ENCODE measurements at places on chromosomes 16 and 17. TPM values are rescaled to one million over a fixed set of nuclear protein-coding genes. Genes with fewer than 3 reads are reported as not detected.

DNA sequence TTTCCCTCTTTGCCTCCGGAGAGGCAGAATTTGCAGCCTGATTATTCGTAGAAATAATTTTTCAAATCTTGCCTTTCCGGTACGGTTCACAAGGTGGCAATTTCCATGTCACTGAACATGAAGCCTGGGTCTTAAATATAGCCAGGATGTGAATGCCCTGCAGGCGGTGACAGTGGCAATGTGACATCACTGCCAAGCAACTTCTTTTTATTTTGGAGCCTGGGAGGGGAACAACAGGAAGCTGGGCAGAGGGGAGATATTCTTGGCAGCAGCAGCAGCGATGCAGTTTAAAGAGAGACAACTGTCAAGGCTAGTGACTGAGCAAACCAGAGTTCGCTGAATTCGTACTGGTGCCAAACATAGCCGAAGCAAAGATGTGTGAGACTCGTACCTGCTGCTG lies 171.1 kb downstream of the SNX29 start:
- DNase-seq = no peak

DNA sequence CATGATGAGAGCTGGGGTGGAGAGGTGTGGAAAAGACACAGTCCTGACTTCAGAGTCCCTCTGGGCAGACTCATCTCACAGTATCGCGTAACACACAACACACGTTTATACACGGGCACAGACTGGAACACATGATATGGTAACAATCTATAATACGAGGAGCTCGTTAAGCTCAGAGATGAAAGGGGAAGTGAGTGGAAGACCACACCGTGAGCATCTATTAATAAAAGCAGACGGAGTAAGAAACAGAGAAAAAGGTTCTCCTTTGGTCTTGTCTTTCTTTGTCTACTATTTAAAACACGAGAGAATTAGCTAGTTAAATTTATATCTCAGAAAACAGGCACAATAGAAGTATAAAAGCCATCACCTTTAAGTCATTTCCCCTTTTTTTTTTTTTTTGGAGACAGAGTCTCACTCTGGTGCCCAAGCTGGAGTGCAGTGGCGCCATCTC lies 13.5 kb downstream of the ANKRD11 start:
- DNase-seq = no peak

DNA sequence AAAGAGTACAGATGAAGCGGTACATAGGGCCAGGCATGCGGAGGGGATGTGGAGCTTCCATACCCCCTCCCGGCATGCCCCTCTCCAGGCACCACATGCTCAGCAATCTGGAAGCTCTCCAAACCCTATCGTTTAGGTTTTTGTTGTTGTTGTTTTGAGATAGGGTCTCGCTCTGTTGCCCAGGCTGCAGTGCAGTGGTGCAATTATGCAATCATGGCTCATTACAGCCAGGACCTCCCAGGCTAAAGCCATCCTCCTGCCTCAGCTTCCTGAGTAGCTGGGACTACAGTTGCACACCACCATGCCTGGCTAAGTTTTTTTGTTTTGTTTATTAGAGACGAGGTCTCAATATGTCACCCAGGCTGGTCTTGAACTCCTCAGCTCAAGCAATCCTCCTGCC lies 50.8 kb downstream of the WWOX start:
- no peak for DNase-seq

- no peak for DNase-seq
Observed at GRCh38 chr16:58661199-58661830, 23.3 kb downstream of the SLC38A7 start.

GRCh38 chr17:74917430-74917829 lies 5.6 kb downstream of the USH1G start:
- DNase-seq = no peak

Gene FA2H
- not detected for polyA plus RNA-seq

GRCh38 chr17:81200695-81201580 lies 21.8 kb downstream of the CEP131 start:
- peak; percentile 51 for DNase-seq

Gene CD19
- polyA plus RNA-seq = 0.08 TPM

Gene NKD1
- polyA plus RNA-seq = 0.53 TPM

Gene PDIA2
- not detected for polyA plus RNA-seq

DNA sequence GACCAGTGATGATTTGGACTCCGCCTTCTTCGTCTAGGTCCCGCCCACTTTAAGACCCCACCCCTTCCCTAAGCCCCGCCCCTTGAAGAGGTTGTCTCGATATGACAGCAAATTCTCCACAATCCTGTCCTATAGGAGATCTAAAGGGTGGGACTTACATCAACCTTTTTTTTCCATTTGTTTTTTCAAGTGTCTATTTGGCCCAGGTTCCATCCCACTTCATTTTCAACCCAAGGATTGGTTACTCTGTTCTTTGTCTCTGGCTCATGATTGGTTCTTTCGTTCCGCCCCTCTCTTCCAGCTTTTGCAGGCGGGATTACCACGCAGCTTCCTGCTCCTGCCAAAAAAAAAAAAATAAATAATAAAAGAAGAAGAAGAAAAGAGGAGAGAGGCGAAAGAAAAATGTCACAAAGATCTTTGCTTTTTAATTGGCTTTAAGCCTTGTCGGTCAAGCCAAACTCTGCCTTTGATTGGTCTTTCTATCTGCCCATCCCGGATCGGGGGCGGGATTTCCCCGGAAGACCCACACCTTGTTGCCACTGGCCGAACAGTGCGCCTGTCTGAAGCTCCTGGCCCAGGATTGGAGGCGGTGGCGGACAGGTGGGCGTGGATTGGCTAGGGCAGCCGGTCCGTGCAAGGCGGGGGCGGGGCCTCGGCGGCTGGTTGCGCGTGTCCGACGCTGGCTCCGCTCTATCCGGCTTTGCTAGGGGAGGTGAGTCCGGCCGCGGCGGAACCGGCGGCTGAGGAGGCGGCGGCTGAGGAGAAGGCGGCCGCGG lies 1.2 kb upstream of the NLK start:
- DNase-seq = peak; percentile 99

DNA sequence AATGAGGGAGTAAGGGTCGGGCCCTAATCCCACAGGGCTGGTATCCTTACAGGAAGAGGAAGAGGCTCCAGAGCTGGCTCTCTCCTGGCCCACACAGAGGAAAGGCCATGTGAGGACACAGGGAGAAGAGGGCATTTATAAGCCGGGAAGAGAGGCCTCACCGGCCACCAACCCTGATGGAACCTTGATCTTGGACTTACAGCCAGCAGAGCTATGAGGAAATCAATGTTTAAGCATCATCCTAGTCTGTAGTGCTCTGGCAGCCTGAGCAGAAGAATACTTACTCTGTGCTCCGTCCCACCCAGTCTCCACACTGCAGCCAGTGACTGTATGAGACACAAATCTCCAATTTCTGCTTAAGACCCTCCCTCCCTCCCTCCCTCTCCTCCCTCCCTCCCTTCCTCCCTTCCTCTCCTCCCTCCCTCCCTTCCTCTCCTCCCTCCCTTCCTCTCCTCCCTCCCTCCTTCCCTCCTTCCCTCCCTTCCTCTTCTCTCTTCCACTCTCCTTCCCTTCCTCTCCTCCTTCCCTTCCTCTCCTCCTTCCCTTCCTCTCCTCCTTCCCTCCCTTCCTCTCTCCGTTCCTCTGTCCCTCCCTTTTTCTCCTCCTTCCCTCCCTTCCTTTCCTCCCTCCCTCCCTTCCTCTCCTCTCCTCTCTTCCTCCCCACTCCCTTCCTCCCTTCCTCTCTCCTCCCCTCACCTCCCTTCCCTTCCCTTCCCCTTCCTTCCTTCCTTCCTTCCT lies 8.9 kb upstream of the TMEM220 start:
- no peak for DNase-seq

- DNase-seq = no peak
Observed at GRCh38 chr17:79466562-79467350, 144.1 kb downstream of the RBFOX3 start.

Gene PERCC1
- not detected for polyA plus RNA-seq

GRCh38 chr17:4850246-4850645 lies 17.1 kb downstream of the MINK1 start:
- DNase-seq = no peak

DNA sequence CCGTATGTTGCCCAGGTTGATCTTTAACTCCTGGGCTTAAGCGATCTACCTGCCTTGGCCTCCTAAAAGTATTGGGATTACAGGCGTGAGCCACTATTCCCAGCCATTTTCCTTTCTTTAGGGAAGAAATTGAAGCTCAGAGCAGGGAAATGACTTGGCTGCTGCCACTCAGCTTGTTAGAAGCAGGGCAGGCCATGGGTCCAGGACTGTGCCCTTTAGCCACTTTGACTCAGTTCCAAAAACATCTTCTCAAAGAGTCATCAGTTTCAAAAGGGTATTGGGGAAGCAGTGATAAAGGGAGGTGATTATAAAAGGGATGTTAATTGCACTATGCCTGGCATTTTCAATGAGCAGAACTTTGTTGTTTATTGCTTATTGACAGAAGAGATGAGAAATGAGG lies 402.8 kb downstream of the SNX29 start:
- DNase-seq = no peak

- peak; percentile 73 for DNase-seq
Observed at GRCh38 chr16:8173111-8173644, 417.1 kb downstream of the TMEM114 start.

GRCh38 chr17:44121997-44122815 lies 1.2 kb downstream of the HDAC5 start:
- no peak for DNase-seq

DNA sequence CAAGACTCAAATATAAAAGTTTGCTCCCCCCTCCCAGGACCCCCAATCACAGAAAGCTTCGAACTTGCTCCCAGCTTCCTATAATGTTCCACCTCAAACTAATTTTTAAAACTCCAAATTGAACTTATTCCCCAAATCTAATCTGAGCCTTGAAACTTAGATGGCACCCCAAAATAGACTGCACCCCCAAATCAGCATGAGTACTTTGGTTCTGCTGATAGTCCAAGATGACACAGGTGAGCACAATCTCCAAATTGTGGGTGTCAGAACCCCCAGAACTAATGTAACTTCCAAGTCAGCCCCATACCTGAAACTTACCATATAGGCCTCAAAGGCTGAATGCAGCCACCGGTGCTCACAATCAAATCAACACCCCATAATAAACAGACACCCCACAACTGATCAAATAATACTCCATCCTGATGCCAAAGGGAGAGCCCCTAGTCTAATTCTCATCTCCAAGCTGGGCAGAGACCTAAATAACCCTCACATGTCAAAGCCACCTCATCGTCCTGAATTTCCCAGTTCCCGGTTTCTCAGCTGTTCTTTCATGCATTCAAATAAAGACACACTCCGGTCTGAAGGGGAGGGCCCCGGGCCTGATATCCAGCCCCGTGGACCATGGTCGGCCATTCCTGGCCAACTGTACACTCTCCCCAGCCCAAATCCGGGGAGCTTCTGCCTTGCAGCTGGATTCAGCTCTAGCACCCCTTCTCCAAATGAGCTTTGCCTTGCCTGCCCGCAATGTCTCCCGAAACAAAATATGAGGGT lies 1.8 kb upstream of the BCL6B start:
- DNase-seq = peak; percentile 29

- no peak for DNase-seq
Observed at GRCh38 chr17:21204935-21205334, 9.0 kb downstream of the TMEM11 start.

GRCh38 chr16:74601126-74601871 lies 5.6 kb downstream of the GLG1 start:
- no peak for DNase-seq

- no peak for DNase-seq
Observed at GRCh38 chr16:11417487-11417886, 72.2 kb downstream of the RMI2 start.

Gene CDRT15L2
- not detected for polyA plus RNA-seq

- DNase-seq = peak; percentile 68
Observed at GRCh38 chr16:87608400-87608985, 6.2 kb downstream of the JPH3 start.

DNA sequence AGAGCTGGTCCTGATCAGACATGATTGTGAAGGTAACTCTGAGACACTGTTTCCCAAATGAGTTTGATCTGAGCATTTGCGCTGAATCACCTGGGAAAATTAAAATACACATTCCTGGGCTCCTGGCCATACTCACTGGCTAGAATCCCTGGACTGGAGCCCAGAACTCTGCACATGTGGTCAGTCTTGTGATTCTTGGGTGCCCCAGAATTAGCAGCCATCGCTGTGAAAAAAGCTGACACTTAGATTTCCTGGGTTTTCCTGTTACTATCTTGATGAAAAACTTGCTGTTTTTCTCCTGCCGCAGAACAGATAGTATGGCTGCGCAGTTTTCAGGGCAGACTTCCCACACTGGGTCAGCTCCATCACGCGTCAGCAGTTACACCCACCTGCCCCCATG lies 24.6 kb downstream of the NECAB2 start:
- no peak for DNase-seq

GRCh38 chr16:27320261-27321012 lies 6.7 kb downstream of the IL4R start:
- no peak for DNase-seq

Gene TP53TG3B
- polyA plus RNA-seq = not detected

Gene CA5A
- polyA plus RNA-seq = 33.8 TPM

Gene ZG16
- 2.8 TPM for polyA plus RNA-seq

Gene KRTAP17-1
- not detected for polyA plus RNA-seq

All from liver (tissue), 10 donors.